ENCODE measurements at places on chromosomes 6 and 20.
A peak's percentile ranks its signal among the peaks of the same experiment; 100 is the strongest.

- no peak for DNase-seq
Measured at GRCh38 chr20:16944745-16945144, 196.6 kb downstream of the OTOR start.

DNA sequence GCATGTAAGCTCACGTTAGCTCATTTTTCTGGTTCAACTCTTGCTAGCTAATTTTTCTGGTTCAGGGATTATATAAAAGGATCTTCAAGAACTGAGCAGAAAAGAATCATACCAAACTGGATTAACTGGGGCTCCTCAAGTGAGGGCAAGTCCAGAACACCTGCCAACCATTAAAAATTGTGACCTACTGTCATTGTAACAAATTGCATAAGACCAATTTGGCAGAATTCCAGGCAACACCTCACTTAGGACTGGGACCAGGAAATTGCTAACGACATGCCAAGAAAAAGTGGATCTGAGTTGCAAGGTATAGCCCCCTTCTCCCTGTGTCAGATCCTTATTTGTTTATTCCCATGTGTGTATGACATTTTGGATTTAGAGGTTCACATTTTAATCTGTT lies 216.6 kb downstream of the HIVEP2 start:
- DNase-seq = no peak

DNA sequence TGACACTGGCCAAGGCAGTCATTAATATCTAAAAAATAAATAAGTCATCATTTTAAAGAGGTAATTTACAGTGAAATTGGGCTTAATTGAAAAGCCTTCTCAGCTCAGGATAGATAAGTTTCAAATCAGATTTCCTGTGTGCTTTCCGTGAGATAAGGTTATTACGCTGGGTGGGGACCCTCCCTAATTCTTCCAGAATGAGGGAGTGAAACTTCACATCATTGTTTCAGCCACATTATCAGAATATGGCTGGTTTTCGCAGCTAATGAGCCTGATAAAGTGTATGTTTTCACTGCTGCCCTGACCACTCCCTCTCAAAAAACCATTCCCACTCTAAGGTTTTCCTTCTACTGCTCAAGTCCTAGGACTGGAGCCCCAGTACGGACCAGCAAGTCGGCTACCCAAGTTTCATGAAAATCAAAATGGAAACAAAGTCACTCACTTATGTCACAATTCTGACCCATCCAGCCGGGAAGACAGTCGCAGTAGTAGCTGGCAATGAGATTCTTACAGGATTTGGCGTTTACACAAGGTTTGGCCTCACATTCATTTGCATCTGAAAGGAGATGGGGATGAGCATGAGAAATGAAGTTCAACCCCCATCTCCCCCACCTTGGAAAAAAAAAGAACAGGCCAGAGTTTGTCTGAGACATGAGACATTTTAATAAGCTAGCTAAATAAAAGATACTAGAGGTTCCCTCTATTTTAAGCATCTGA lies 24.6 kb downstream of the JAG1 start:
- DNase-seq = no peak

GRCh38 chr6:30470968-30471367 lies 18.3 kb upstream of the HLA-E start:
- DNase-seq = no peak

DNA sequence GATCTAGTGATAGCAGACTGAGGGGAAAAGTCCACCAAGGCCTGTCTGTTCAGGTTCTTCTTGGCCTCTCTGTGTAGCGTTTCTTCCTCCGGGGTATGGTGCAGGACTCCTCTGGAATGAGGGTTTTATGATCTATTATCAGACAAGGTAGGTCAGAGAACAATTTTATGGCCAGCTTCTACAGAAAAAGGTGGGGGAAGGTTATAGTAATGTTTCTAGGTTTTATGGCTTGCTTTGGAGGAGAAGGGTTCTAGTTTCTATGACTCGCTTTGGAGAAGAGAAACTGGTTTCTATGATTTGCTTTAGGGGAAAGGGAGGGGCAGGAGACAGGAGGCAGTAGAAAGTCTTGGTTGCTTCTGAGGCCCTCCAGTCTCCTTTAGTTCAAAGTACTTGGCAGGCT lies 144.8 kb upstream of the LAMA2 start:
- DNase-seq = no peak

DNA sequence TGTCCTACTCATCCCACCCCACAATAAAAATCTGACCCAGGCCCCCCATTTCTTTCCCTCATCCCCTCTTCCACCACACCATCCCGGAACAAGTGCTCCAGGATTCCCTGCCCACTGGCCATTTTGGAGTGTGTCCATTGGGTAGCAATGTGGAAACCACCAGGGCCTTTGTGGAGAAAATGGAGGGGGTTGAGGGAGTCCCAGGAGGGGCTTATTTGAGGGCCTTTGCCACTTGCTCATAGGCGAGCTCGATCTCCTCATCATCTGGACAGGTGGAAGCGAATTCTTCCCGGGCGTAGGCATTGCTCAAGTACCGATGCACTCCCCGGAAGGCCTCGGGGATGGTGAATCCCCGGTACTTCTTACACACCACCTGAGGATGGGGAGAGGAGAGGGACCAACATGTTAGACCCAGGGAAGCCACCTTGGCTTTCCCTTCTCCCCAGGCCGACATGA lies 1.6 kb upstream of the DDAH2 start:
- no peak for DNase-seq

DNA sequence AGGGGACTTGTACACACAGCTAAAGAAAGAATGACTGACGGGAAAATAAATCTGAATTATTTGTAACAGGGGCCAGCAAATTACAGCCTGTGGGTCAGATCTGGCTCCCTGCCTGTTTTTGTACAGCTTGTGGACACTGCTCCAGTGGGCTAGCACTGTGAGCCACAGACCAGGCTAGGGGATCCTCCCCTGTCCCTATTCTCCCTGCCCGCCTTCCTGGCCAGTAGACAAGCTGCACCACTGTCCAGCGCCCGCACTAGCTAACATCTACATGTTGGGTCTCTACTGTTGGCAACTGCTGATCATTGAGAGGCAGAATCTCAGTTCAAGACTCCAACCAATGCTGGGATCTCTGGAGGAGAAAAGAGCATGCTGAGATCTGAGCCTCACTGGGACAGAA lies 10.7 kb downstream of the OSER1 start:
- DNase-seq = no peak

GRCh38 chr20:4813863-4814695 lies 92.4 kb downstream of the PRND start:
- DNase-seq = peak; percentile 68

DNA sequence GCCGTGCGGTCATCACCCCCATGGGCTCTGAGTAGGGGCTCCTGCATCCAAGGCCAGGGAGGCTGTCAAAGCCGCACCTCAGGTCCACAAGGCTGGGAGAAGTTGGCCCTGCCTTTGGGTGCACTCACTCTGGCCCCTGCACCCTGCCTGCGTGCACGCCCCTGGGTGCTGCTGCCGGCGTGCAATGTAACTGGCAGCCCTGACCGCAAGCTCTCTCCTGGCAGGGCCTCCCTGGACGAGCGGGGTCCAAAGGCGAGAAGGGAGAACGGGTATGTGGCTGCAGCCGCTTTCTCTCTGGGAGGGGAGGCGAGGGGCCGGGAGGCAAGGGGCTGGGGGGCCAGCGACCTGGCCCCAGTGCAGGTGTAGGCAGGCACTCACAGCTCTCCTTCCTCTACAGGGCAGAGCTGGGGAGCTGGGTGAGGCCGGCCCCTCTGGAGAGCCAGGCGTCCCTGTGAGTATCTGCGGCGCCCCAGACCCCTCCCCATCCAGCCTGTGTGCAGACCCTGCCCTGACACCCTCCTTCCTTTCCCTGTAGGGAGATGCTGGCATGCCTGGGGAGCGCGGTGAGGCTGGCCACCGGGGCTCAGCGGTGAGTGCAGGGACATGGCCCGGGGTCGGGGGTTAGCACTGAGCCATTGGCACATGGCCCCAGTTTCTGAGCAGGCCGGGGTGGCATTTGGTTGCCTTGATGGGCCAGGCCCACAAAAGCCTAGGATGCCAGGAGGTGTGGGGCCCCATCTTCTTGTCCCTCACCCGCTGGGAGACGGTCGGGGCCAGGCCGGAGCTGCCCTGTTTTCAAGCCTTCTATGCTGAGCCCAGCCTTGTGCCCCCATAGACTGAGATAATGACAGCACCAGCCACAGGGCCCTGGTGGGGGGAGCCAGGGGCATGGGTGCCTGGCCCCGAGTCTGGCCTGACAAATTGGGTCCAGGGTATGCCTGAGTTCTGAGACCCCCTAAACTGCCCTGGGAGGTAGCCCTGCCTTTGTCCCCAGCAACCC lies 12.7 kb downstream of the COL9A3 start:
- no peak for DNase-seq

- no peak for DNase-seq
Measured at GRCh38 chr6:93088621-93089501, 330.5 kb downstream of the EPHA7 start.

GRCh38 chr20:35893942-35894341 lies 60.4 kb downstream of the SCAND1 start:
- DNase-seq = no peak

GRCh38 chr20:34708621-34709043 lies 4.5 kb downstream of the TP53INP2 start:
- DNase-seq = peak; percentile 71

- DNase-seq = no peak
Measured at GRCh38 chr20:15656124-15656523, 917.1 kb downstream of the KIF16B start.

- no peak for DNase-seq
Measured at GRCh38 chr20:3312940-3313682, 74.1 kb upstream of the SLC4A11 start.

DNA sequence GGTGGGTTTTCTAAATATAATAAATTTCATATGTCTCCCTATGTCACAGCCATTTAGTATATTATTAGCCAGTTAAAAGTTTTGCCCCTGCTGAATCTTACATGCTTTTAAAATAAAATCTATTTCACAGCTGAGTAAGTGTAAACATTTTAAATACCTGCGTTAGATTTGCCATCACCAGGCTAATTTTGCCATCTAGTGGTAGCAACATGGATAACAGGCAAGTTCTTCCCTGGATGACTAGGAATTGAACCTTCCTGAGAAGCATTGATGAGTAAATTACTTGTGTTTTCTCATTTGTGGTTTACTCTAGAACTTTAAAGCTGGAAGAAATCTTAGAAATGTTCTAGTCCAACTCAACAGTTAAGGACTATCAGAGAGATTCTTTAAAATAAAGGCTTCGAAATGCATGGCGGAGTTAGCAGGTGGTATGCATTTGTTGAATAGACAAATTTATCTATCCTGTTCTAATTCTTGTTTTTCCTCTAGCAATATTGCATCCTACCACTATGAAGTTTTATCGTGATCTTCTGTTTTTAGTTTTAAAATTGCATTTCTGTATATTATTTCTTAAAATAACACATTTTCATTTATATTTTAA lies 2.6 kb downstream of the PRSS35 start:
- no peak for DNase-seq

DNA sequence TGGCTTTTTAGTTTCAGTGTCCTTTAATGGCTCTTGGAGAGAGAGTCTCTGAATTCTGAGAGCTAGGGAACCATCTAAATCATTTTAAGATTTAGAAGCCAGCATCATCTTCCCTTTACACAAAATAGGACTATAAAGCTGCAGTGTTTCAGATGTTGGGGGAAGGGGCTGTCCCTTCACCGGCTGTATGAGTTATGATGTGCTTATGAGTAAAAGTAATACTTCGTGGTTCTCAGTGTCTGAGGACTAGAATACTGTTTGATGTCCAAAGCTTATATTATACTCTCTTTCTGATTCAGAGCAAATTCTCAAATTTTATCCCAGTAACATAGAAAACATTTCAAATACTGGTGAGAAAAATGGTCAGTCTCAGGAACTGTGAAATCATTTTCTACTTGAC lies 63.5 kb upstream of the FAM8A1 start:
- DNase-seq = no peak

- no peak for DNase-seq
Measured at GRCh38 chr20:15333170-15333569, 995.8 kb upstream of the FLRT3 start.

All from activated T-cell treated with anti-CD3 and anti-CD28 coated beads, Interleukin-2, amount 50 U/mL, for 1 hour (primary cell).